Renal cortex interstitium (tissue), 15 donors: ENCODE measurements at places on chromosomes 3 and 15.

GRCh38 chr3:13487403-13487802 lies 7.3 kb downstream of the HDAC11 start:
- DNase-seq: no peak

DNA sequence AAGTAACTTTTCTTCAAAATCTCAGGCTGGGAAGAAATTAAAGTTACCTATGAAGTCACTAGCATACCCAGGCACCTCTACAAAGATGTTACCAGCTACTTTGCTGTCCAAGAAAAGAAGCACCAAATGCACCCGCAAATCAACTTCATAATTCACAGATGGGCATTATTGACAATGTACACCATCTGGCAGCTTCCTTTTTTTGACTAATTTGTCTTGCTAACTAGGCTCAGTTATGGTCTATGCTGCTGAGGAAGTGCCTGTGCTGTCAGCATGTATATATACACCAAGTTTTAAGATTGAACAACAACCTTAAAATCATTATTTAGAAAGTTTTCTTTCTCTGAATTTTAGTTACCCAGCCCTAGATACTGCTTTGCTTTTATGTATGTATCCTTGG lies 93.8 kb downstream of the NSUN3 start:
- DNase-seq: no peak

- no peak for DNase-seq
These were observed 63.2 kb downstream of the DGKG start for GRCh38 chr3:186298876-186299275.

GRCh38 chr3:51269466-51269865 lies 115.6 kb upstream of the MANF start:
- no peak for DNase-seq

- DNase-seq: no peak
These were observed 23.1 kb upstream of the CDCP1 start for GRCh38 chr3:45169125-45169904.

DNA sequence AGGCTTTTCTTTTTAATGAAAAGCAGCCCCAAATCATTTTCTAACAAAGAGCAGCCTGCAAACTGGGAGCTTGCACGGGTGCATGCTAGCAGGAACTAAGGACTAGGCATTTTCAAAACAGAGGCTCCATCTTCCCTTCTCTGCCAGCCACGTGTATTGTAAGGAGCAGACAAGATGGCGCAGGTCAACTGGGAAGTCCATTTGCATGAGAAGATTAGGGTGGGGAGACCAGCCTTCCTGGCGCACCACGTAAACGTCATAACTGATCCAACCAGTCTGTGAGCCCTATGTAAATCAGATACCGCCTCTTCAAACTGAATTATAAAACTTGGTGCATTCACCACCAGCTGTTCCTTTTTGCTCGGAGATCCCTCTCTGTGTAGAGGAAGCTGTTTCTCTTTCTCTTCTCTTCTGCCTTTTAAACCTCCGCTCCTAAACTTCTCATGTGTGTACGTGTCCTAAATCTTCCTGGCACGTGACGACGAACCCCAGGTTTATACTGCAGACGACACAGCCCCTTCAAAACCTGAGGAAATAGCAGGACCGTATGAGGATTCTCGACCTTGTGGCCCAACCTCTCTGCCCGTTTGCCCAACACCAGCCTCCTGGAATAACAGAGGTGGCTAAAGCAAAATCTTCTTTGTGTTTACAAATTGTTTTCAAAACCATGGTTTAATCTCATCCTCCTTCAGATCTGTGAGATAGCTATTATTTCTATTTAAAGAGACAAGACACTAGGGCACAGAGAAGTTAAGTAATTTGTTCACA lies 26.4 kb upstream of the SLC30A4 start:
- DNase-seq: no peak
